Liver (tissue), 10 donors: ENCODE measurements at places on chromosomes 1 and 21. TPM values are rescaled to one million over a fixed set of nuclear protein-coding genes. Genes with fewer than 3 reads are reported as not detected.
A peak's percentile ranks its signal among the peaks of the same experiment; 100 is the strongest.

GRCh38 chr1:94951509-94952208 lies 24.7 kb upstream of the CNN3 start:
- H3K36me3 ChIP-seq, result no peaks in the 10 kb centered on the region
- H3K4me1 ChIP-seq, result peaks cover 24% of the 10 kb centered on the region
- no peak overlapping the region for H3K27ac ChIP-seq
- H3K27me3 ChIP-seq, result no peaks in the 10 kb centered on the region
- no peak overlapping the region for H3K4me3 ChIP-seq
- no peak for DNase-seq

ABCA4 gene
- 0.32 TPM for polyA plus RNA-seq

DNA sequence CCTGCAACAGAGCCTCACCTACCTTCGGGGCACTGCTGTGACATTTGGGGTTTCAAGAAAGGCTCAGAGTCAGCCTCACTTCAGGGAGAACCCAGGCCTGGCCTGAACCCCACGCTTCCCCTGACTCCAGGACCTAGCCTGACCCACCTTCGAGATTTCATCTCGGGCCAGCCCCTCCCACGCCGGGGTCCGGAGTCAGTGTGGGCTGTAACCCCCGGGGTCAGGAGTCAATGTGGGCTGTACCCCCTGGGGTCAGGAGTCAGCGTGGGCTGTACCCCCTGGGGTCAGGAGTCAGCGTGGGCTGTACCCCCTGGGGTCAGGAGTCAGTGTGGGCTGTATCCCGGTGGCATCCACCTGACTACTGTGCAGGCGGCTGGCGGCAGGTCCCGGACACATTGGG lies 183.0 kb upstream of the RAB4A start:
- no peak overlapping the region for H3K4me3 ChIP-seq
- H3K27ac ChIP-seq, result no peak overlapping the region
- peaks cover 8% of the 10 kb centered on the region for H3K4me1 ChIP-seq
- no peaks in the 10 kb centered on the region for H3K27me3 ChIP-seq

DNA sequence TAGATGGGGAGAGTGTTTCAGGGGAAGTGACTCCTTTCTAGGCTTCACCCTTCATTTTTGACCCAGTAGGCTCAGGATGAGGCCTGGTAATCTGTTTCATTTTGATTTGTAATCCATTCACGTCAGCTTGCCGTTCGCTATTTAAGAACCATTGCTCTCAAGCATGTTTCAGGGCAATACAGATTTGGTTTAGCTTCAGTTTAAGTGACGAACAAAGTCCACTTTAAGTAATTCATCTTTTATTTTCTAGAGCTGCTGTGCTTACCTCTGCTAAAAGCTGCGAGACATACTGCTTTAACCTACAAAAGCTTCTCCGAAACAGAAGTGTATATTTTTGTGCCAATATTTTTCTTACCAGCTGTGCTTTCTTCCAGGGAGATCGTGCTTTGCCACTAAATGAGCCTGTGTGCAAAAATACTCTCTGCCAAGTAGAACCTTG lies 8.9 kb upstream of the FMO3 start:
- H3K4me3 ChIP-seq, result no peak overlapping the region
- H3K4me1 ChIP-seq, result peaks cover 45% of the 10 kb centered on the region
- peak overlapping the region; percentile 61 for H3K27ac ChIP-seq
- H3K27me3 ChIP-seq, result no peaks in the 10 kb centered on the region
- DNase-seq, result no peak

DNA sequence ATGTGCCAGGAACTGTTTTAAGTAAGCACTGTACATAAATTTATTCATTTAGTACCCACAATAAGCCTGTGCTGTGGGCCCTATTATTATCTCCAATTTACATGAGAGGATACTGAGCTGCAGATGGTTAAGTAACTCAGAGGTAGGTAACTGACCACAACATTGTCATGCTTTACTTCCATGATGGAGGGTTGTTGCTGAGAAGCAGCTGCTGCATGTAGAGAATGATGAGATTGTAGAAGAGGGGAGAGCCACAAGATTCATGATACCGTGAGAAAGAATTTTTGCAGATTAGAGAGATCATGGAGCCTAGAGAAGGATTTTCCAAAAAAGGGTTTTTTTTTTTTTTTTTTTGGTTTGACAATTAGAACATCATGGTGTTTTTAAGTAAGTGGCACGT lies 313.1 kb downstream of the PTBP2 start:
- H3K4me3 ChIP-seq, result no peak overlapping the region
- H3K27me3 ChIP-seq, result no peaks in the 10 kb centered on the region
- H3K27ac ChIP-seq, result no peak overlapping the region
- no peak for DNase-seq
- no peaks in the 10 kb centered on the region for H3K36me3 ChIP-seq

DNA sequence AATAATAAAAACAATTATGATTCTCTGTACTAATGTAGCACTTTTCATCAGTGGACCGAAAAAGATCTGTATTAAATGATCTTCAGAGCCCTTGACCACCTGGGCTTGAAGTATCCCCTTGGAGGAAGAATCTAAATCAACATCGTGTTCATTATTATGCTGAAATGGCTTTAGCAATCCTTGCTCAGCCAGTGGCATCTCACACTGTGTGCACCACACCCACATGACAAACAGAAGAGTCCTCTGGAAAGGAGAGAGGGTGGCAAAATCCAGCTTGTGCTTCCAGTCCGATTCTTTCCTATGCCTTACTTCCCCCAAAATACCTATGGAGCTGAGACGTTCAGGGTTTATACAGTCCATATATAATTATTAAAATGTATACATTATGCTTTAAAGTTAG lies 318.5 kb upstream of the RUNX1 start:
- no peaks in the 10 kb centered on the region for H3K4me1 ChIP-seq
- no peaks in the 10 kb centered on the region for H3K36me3 ChIP-seq
- DNase-seq, result no peak
- no peak overlapping the region for H3K4me3 ChIP-seq
